Spleen (tissue), 13 donors: ENCODE measurements at places on chromosomes 1 and 21. TPM values are rescaled to one million over a fixed set of nuclear protein-coding genes. Genes with fewer than 3 reads are reported as not detected.

PIAS3 gene
- 20.8 TPM for total RNA-seq

LEMD1 gene
- total RNA-seq: not detected

KCNK1 gene
- 0.34 TPM for total RNA-seq

CD84 gene
- total RNA-seq: 61.8 TPM

PPFIA4 gene
- 3.4 TPM for total RNA-seq

CROCC gene
- 41.9 TPM for total RNA-seq

BRINP3 gene
- not detected for total RNA-seq

TMEM50A gene
- total RNA-seq: 84.6 TPM

SMIM12 gene
- 35.6 TPM for total RNA-seq

ZFP69 gene
- 3.8 TPM for total RNA-seq

FTCD gene
- total RNA-seq: not detected
